ENCODE measurements at places on chromosomes 3 and 15. TPM values are rescaled to one million over a fixed set of nuclear protein-coding genes. Genes with fewer than 3 reads are reported as not detected.

The UNC13C gene
- 17.7 TPM for total RNA-seq

The THAP10 gene
- 1.9 TPM for total RNA-seq

The CCR1 gene
- 7.3 TPM for total RNA-seq

The SLC38A3 gene
- total RNA-seq: not detected

The ZNF710 gene
- 43.5 TPM for total RNA-seq

The CCDC54 gene
- total RNA-seq: not detected

The SGO1 gene
- total RNA-seq: 16.5 TPM

The LRRIQ4 gene
- 0.15 TPM for total RNA-seq

The ALDH1L1 gene
- total RNA-seq: 0.46 TPM

The ZPLD1 gene
- not detected for total RNA-seq

The CYB561D2 gene
- total RNA-seq: 19.2 TPM

The GOLGA6A gene
- total RNA-seq: not detected

The CPN2 gene
- not detected for total RNA-seq

The STRIT1 gene
- total RNA-seq: not detected

The GOLGA8O gene
- total RNA-seq: not detected

The ERC2 gene
- 0.16 TPM for total RNA-seq

The ATP2B2 gene
- total RNA-seq: not detected

The LINGO1 gene
- not detected for total RNA-seq

The TMF1 gene
- total RNA-seq: 19.0 TPM

The FAM3D gene
- not detected for total RNA-seq

The DLL4 gene
- total RNA-seq: not detected

The WDR72 gene
- total RNA-seq: 0.03 TPM

The WDR93 gene
- total RNA-seq: not detected

The ITIH1 gene
- 0.33 TPM for total RNA-seq

The PDZRN3 gene
- 0.19 TPM for total RNA-seq

The DOCK3 gene
- not detected for total RNA-seq

The KLHL40 gene
- total RNA-seq: not detected

The SEC22A gene
- 17.9 TPM for total RNA-seq

The FAM43A gene
- 4.2 TPM for total RNA-seq

The ACAN gene
- total RNA-seq: not detected

The MYLK gene
- total RNA-seq: 1.6 TPM

The PLA2G4E gene
- 0.05 TPM for total RNA-seq

The BCHE gene
- total RNA-seq: 16.8 TPM

The SEC62 gene
- 68.8 TPM for total RNA-seq

The HTR3E gene
- not detected for total RNA-seq

The SH2D7 gene
- 0.08 TPM for total RNA-seq

The SLC15A2 gene
- total RNA-seq: 2.0 TPM

The CPLX3 gene
- not detected for total RNA-seq

The ADAMTS9 gene
- total RNA-seq: 0.13 TPM

The UPK1B gene
- total RNA-seq: not detected

The CCDC9B gene
- total RNA-seq: 0.19 TPM

The XCR1 gene
- total RNA-seq: 0.13 TPM

The GOLGB1 gene
- 26.7 TPM for total RNA-seq

The P2RY1 gene
- 3.3 TPM for total RNA-seq

The FILIP1L gene
- total RNA-seq: 3.3 TPM

The ZNF148 gene
- total RNA-seq: 37.0 TPM

The MCCC1 gene
- total RNA-seq: 41.9 TPM

The PARP3 gene
- total RNA-seq: 28.0 TPM

The C3orf85 gene
- not detected for total RNA-seq

The GPR176 gene
- 0.21 TPM for total RNA-seq

The NR1D2 gene
- total RNA-seq: 4.5 TPM

The LRRC31 gene
- not detected for total RNA-seq

The PDCD6IP gene
- total RNA-seq: 156 TPM

Data from GM12878 (cell line).